Smooth muscle cell of the umbilical artery (primary cell): ENCODE measurements at places on chromosomes 2 and 18. TPM values are rescaled to one million over a fixed set of nuclear protein-coding genes. Genes with fewer than 3 reads are reported as not detected.

The TMEM247 gene
- total RNA-seq, result not detected in 2 replicates

The IL36G gene
- not detected in 2 replicates for total RNA-seq

The FOXI3 gene
- total RNA-seq, result not detected in 2 replicates

The GALNT13 gene
- 2.7 TPM in 1 of 2 replicates, not detected in the other for total RNA-seq

The PPP4R3B gene
- total RNA-seq, result 39.2 and 48.5 TPM in 2 replicates

The PROKR1 gene
- total RNA-seq, result not detected in 2 replicates

The OR6B2 gene
- total RNA-seq, result not detected in 2 replicates

The SLC19A3 gene
- total RNA-seq, result 0.18 and 2.4 TPM in 2 replicates

The TTN gene
- under 0.01 and 1.0 TPM in 2 replicates for total RNA-seq

The SFT2D3 gene
- 4.1 and 5.3 TPM in 2 replicates for total RNA-seq

The C1QL2 gene
- not detected in 2 replicates for total RNA-seq

The HOXD8 gene
- total RNA-seq, result 5.3 and 7.7 TPM in 2 replicates

The PPP1R1C gene
- total RNA-seq, result 0.28 TPM in 1 of 2 replicates, not detected in the other

The TMEFF2 gene
- 0.89 and 5.6 TPM in 2 replicates for total RNA-seq

The CYP27C1 gene
- not detected in 2 replicates for total RNA-seq

The LAMA1 gene
- 31.2 and 44.6 TPM in 2 replicates for total RNA-seq

The GLI2 gene
- total RNA-seq, result 14.9 and 19.0 TPM in 2 replicates

The GCC2 gene
- total RNA-seq, result 36.2 and 37.6 TPM in 2 replicates

The CRACDL gene
- not detected in 2 replicates for total RNA-seq

The B3GNT2 gene
- 22.0 and 30.6 TPM in 2 replicates for total RNA-seq

The ADAM23 gene
- 38.0 and 49.3 TPM in 2 replicates for total RNA-seq

The SMYD1 gene
- total RNA-seq, result not detected in 2 replicates

The ACADL gene
- 0.05 and 0.59 TPM in 2 replicates for total RNA-seq

The DYSF gene
- total RNA-seq, result 0.30 and 2.1 TPM in 2 replicates

The MOB4 gene
- 31.5 and 41.9 TPM in 2 replicates for total RNA-seq

The ABCG8 gene
- total RNA-seq, result not detected in 2 replicates

The RNPEPL1 gene
- 11.0 and 48.7 TPM in 2 replicates for total RNA-seq

The AKAIN1 gene
- total RNA-seq, result not detected in 2 replicates

The CPO gene
- total RNA-seq, result 0.30 TPM in 1 of 2 replicates, not detected in the other

The RFX8 gene
- total RNA-seq, result 3.3 and 21.0 TPM in 2 replicates

The MC4R gene
- total RNA-seq, result not detected in 2 replicates

The BOLA3 gene
- 26.3 and 29.4 TPM in 2 replicates for total RNA-seq

The TUBB8B gene
- total RNA-seq, result not detected in 2 replicates

The PRKAG3 gene
- total RNA-seq, result not detected in 2 replicates

The STPG4 gene
- total RNA-seq, result 0.32 and 0.89 TPM in 2 replicates

The UGT1A4 gene
- total RNA-seq, result not detected in 2 replicates

The ANO7 gene
- 0.30 and 0.69 TPM in 2 replicates for total RNA-seq

The GKN1 gene
- 0.14 TPM in 1 of 2 replicates, not detected in the other for total RNA-seq

The EHD3 gene
- 21.7 and 44.4 TPM in 2 replicates for total RNA-seq

The DLGAP1 gene
- not detected in 2 replicates for total RNA-seq

The NEU2 gene
- not detected in 2 replicates for total RNA-seq

The THSD7B gene
- total RNA-seq, result not detected in 2 replicates

The TNFRSF11A gene
- under 0.01 and 0.14 TPM in 2 replicates for total RNA-seq

The TRIM43 gene
- not detected in 2 replicates for total RNA-seq

The LHCGR gene
- under 0.01 TPM in 1 of 2 replicates, not detected in the other for total RNA-seq

The SP140L gene
- 6.8 and 14.3 TPM in 2 replicates for total RNA-seq

The GAL3ST2 gene
- total RNA-seq, result under 0.01 and 0.74 TPM in 2 replicates

The ACTG2 gene
- total RNA-seq, result 94.1 and 175 TPM in 2 replicates

The ALKAL2 gene
- not detected in 2 replicates for total RNA-seq

The GRHL1 gene
- total RNA-seq, result 0.09 and 0.59 TPM in 2 replicates

The ATP6V1B1 gene
- 0.89 and 1.8 TPM in 2 replicates for total RNA-seq

The AQP4 gene
- not detected in 2 replicates for total RNA-seq
